ENCODE measurements at places on chromosomes 16 and 17.

DNA sequence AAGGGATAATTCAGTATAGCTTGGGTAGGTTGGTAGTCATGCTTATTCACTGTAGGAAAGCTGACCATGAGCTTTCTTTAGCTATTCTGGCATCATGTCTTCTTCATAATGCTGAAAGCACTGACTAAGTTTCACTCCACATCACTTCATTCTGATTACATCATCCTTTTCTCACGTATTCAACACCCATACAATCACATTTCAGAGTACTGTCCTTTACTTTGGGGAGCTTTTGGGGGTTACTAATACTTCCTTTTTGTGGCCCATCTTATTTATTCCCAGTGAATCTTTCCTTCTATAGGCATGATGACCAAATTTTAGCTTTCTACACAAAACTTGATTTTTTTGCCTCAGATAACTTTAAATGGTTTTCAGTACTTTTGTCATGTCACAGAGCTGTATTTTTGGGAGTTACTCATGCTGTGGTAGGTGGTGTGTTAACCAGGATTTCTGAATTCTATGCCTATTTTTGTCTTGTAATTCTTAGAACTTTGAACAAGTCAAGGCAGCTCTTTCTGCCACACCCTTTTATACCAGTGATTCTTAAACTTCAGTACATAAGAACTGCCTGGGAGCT lies 23.5 kb downstream of the TADA2A start:
- DNase-seq = no peak

- no peak for DNase-seq
These were observed 1.9 kb downstream of the GLTPD2 start for GRCh38 chr17:4790705-4791088.

GRCh38 chr17:28684963-28685362 lies 23.0 kb downstream of the SUPT6H start:
- no peak for DNase-seq

- no peak for DNase-seq
These were observed 119.6 kb upstream of the PMFBP1 start for GRCh38 chr16:72291531-72291981.

DNA sequence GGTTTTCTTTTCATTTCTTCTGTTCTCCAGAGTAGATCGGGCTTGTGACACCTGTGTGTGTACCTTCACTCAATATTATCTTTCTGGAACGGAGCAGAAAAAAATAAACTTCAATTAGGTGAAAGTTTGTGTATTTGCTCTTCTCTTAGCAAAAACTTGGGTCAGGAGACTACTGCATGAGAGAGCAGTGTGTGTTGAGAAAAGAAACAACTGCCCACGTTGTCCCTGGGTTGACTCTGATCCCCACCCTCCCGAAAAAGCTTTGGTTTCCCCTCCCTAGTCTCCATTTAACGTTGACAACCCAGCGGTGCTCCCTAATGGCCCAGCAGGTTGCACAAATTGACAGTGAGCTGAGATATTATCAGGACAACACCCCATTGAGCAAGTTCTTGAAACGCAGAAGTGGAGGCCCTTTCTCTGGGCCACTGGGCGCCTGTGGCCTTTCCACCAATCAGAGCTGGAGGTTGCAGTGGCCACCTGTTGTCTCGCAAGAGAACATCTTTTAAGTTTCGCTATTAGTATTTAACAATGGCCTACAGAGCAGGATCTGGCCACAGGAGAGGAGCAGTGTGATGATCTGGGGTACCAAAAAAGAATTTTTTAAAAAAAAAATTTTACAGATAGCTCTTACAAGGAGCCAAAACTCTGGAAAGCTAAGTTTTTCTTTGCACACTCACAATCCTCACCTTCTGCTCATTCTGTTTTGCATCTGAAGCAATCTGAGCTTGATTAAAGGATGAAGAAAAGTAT lies 1.5 kb upstream of the TOX3 start:
- no peak for DNase-seq

GRCh38 chr16:84617791-84618580 lies at the start of gene COTL1:
Gene COTL1, minus strand, starts transcription at chr16:84618078. Its CDS starts 164 bp downstream, at chr16:84617914.
- peak; percentile 96 for DNase-seq

DNA sequence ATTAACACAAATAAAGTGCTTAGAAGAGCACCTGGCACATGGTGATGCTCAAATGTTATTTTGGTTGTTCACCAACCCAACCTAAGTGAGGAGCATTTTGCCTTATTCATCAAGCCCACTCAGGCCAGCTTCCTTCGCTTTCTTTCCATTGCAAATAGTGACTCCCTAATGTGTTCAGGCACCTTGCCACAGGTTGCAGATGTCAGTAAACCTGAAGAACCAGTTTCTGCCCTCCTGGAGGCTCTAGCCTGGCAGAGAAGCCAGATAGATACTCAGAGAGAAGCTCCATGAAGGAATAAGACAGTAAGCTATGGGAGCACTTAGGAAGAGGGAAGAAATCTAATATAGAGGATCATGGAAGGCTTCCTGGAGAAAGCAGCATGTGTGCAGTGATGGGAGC lies 23.9 kb downstream of the GPR139 start:
- no peak for DNase-seq

DNA sequence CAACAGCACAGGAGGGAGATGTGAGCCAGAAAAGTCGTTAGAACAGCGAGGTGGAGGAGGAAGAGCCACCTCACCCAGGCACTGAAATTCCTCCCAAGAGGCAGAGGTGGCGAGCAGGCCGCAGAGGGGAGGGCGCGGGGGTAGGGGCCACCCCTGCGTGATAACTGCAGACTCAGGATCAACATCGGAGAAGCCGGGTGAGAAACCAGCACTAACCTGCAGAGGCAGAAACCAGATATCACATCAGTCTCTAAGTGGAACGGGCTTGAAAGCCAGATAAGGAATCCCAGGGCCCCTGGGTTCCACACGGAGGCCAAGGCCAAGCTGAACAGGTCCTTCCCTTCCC lies 39.4 kb upstream of the ZC3H18 start:
- DNase-seq = no peak
